Left ventricle myocardium superior (tissue), 1 donor: ENCODE measurements at places on chromosomes 4 and X. TPM values are rescaled to one million over a fixed set of nuclear protein-coding genes. Genes with fewer than 3 reads are reported as not detected.
A peak's percentile ranks its signal among the peaks of the same experiment; 100 is the strongest.

Gene PARM1
- 107 TPM for total RNA-seq

DNA sequence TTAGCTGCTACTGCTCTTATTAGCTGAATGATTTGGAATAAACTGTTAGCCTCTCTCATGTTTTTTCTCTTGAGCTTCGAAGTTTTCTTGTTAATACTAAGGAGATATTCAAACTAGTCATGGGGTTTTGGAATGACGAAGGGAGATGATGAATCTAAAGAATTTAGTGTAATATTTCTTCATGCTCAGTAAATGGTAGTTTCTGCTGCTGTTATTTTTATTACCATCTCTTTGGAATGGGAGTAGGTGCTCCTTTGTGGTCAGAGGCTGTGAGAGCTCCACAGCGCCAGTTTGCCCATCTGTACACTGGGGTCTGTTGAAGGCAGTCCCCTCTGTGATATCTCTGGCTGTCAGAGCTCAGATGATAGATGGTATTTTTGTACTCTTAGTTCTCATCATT is 33.7 kb downstream of the HTT start:
- DNase-seq, result no peak

GRCh38 chrX:93422693-93423092 is 250.7 kb downstream of the NAP1L3 start:
- no peak for DNase-seq

Gene LYAR
- total RNA-seq, result 10.0 TPM

GRCh38 chrX:129661369-129661768 is 6.6 kb upstream of the APLN start:
- DNase-seq, result no peak

DNA sequence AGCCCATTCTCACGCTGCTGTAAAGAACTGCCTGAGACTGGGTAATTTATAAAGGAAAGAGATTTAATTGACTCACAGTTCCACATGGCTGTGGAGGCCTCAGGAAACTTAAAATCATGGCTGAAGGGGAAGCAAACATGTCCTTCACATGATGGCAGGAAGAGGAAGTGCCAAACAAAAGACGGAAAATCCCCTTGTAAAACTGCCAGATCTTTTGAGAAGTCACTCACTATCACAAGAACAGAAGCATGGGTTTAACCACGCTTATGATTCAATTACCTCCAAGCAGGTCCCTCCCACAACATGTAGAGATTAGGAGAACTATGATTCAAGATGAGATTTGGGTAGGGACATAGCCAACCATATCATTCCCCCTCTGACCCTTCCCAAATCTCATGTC is 335.5 kb downstream of the IL15 start:
- no peak for DNase-seq

DNA sequence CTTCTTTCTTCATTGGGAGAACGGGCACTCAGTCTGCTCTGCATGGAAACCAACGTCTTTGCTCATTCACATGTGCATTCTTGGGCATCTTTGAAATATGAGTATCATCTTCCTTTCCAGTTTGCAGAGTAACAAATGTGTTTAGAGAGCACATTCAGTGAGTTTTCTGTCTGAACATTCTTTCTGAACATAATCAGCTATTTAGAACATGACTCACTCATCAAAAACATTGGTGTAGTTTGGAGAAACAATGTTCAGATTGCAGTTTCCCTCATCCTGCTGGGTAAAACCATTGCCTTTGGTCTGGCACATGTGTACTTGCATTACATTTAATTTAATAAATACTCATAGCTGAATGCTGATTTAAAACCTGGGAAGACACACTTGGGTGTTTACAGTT is 81.5 kb upstream of the F9 start:
- DNase-seq, result no peak

- peak; percentile 72 for DNase-seq
Observed at GRCh38 chr4:6746721-6747293, 30.8 kb downstream of the BLOC1S4 start.

DNA sequence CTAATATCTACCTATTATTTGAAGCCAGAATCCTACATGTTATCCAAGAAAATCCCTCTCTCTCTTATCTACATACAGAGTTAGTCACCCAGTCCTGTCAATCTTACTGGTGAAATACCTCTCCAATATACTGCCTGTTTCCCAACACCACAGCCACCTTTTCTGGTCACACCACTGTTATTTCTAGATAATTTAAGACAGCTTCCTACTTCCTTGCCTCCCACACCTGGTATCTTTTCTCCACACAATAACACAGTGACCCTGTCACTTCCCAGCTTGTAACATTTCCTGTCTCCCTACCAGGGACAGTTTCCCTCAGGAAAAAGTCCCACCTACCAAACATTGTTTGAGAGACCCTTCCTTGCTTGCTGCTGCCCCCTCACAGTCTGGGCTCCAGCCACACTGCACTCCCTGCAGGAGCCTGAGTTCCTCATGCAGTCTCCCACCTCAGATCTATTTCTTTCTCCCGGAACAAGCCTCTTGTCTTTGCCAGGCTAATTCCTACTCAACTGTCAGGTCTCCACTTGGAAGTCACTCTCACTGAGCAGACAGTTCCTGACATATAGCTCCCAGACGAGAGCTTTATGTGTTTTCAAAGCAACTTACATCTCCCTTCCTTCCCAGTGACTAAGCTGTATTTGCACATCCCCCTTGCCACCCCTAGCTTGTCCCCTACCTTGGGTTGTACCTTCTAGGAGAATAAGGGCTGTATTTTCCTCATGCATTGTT is 73.6 kb upstream of the QRFPR start:
- no peak for DNase-seq

DNA sequence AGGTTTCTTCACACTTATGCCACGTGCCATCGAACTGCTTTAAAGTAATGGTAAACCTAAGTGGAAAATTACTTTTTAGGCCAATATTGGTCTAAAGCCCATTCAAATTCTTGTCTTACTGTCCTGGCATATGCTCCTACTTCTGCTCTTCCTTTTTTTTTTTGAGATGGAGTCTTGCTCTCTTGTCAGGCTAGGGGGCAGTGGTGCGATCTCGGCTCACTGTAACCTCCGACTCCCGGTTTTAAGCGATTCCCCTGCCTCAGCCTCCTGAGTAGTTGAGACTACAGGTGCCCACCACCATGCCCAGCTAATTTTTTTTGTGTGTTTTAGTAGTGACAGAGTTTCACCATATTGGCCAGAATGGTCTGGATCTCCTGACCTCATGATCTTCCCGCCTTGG is 129.0 kb upstream of the TECRL start:
- no peak for DNase-seq

Gene GC
- total RNA-seq, result not detected

- no peak for DNase-seq
Observed at GRCh38 chrX:14529290-14529989, at the start of gene GLRA2. Gene GLRA2 (plus strand): TSS chrX:14529536. CDS start chrX:14530058, 522 bp downstream.

DNA sequence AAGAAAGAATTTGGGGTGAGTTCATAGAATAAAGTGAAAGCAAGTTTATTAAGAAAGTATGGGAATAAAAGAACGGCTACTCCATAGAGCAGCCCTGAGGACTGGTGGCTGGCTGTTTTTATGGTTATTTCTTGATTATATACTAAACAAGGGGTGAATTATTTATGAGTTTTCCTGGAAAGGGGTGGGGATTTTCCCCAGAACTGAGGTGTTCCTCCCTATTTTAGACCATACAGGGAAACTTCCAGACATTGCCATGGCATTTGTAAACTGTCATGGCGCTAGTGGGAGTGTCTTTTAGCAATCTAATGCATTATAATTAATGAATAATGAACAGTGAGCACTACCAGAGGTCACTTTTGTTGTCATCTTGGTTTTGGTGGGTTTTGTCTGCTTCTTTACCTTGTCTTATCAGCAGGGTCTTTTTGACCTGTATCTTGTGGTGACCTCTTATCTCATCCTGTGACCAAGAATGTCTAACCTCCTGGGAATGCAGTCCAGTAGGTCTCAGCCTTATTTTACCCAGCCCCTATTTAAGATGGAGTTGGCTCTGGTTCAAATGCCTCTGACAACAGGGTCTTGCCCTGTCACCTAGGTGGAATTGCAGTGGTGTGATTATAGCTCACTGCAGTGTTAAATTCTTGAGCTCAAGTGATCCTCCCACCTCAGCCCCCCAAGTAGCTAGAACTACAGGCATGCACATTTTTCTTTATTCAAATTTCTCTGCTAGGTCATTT is 27.1 kb downstream of the RAPGEF2 start:
- no peak for DNase-seq

Gene BEX2
- total RNA-seq, result 1.3 TPM

Gene P2RY8
- total RNA-seq, result 2.6 TPM

Gene SPATA4
- total RNA-seq, result not detected

- no peak for DNase-seq
Observed at GRCh38 chrX:50581405-50581804, 110.8 kb upstream of the DGKK start.

GRCh38 chrX:16718824-16719333 is 533 bp upstream of the SYAP1 start:
- no peak for DNase-seq

Gene APELA
- not detected for total RNA-seq

Gene RHOXF2
- not detected for total RNA-seq

GRCh38 chr4:92234393-92235176 is 69.2 kb upstream of the GRID2 start:
- DNase-seq, result no peak

DNA sequence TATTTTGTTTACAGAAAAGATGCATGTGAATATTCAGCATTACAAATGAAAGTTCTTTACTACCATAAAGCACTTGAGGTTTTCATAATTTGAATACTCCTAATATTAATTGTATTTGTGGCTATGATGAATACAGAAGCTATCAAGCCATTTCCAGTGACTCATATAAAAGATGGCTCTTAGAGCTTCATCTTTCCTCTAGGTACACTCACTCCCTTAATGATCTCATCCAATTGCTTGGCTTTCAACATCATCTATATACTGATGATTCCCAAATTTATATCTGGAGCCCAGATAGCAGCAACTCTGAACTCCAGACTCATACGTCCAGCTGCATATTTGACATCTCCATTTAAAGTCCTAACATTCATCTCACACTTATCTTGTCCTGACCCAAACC is 183.4 kb upstream of the FAM241A start:
- no peak for DNase-seq

GRCh38 chrX:13250826-13251580 is 68.8 kb downstream of the ATXN3L start:
- DNase-seq, result no peak

Gene IL13RA2
- not detected for total RNA-seq

GRCh38 chr4:94603170-94603747 is 151.5 kb downstream of the PDLIM5 start:
- DNase-seq, result no peak
